ENCODE measurements at places on chromosomes 13 and 19. TPM values are rescaled to one million over a fixed set of nuclear protein-coding genes. Genes with fewer than 3 reads are reported as not detected.

DNA sequence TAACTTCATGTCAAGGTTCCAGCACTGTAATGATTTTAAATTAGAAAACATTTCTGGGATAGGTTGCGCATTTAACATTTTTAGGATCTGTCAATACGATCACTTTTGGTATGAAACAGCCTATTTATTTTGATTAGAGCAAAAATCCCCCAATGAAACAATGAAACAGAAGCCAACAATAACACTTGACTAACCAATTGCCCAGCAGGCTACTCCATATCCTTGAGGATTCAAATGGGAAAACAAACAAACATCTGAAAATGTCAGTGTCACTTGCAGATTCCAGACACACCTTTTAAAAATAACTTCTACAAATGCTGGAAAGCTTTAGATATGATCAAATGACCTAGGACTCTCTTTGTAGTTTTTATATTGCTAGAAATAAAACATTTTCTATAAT is 1412.5 kb upstream of the PRR20A start:
- no peak for DNase-seq

DNA sequence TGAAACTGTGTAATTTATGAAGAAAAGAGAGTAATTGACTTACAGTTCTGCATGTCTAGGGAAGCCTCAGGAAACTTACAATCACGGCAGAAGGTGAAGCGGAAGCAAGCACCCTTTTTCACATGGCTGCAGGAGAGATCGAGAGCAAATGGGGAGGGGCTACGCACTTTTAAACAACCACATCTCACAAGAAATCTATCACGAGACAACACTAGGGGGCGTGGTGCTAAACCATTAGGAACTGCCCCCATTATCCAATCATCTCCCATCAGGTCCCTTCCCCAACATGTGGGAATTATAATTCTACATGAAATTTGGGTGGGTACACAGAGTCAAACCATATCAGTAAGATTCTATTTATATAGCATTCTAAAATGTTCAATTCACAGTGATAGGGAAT is 114.8 kb upstream of the TRPC4 start:
- DNase-seq: no peak

SLC44A2 gene
- total RNA-seq: 58.7 TPM

- no peak for DNase-seq
Observed at GRCh38 chr19:17339088-17339741, 1.9 kb downstream of the GTPBP3 start.

SYT5 gene
- 2.1 TPM for total RNA-seq

DNA sequence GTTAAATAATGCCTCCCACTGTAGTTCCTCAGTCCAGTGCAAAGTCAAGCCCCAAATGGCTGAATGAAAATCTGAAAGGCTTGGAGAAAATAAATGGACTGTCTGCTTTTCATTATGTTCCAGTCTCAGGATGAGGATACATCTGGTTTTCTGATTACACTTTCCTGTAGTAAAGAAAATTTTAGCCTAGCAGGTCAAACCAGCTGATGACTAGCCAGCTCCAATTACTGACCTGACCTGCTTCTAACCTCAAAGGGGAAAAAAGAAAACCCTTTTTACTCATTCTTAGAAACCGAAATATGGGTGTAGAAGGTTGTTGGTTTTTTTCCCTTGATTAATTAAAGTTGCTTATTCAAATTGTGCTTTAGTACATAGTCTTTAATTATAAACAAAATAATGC is 418.4 kb downstream of the EFNB2 start:
- no peak for DNase-seq

DNA sequence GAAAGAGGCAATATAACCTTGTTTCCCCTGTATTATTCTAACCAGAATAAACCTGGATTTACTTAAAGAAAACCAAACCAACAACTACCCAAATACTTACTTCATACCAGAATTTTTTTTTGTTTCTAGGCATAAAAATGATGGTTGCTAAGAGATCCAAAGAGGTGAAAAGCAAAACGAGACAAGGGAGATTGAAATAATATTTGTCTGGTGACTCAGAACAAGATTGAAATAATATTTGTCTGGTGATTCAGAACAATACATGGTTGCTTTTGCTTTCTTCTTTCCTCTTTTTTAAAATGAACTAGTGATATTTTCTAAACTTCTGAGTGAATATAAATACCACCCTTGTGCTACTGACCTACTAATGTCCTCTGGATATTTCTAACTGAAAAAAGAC is 592.9 kb downstream of the KCTD12 start:
- DNase-seq: no peak

TNNI3 gene
- not detected for total RNA-seq

DNA sequence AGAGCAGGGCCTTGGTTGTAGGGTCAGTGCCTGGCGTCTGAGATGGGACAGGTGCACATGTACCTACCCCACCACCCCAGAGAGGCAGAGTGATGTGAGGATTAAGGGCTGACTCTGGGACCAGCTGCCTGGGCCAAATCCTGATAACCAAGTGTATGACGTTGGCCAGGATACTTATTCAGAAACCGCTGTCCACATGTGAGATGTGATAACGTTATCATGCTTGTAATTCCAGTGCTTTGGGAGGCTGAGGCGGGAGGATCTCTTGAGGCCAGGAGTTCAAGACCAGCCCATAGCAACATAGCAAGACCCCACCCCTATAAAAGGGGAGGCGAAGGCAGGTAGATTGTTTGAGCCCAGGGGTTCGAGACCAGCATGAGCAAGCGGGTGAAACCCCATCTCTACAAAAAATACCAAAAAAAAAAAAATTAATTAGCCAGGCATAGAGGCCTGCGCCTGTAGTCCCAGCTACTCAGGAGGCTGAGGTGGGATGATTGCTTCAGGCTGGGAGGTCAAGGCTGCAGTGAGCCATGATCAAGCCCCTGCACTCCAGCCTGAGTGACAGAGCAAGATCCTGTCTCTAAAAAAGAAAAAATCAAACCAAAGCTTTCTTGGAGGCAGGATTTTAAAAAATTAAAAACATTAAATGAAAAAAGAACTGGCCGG is 10.0 kb downstream of the ADGRE5 start:
- no peak for DNase-seq

- peak; percentile 68 for DNase-seq
Observed at GRCh38 chr19:23512151-23512925, 117.1 kb upstream of the ZNF91 start.

NLRP4 gene
- total RNA-seq: not detected

- no peak for DNase-seq
Observed at GRCh38 chr13:102040812-102041211, 361.0 kb downstream of the FGF14 start.

GRCh38 chr13:47281991-47282390 is 385.1 kb upstream of the HTR2A start:
- no peak for DNase-seq

CCL25 gene
- total RNA-seq: not detected

GRCh38 chr19:4673726-4674125 is 3.6 kb upstream of the MYDGF start:
- DNase-seq: no peak

DAND5 gene
- 0.83 TPM for total RNA-seq

DNA sequence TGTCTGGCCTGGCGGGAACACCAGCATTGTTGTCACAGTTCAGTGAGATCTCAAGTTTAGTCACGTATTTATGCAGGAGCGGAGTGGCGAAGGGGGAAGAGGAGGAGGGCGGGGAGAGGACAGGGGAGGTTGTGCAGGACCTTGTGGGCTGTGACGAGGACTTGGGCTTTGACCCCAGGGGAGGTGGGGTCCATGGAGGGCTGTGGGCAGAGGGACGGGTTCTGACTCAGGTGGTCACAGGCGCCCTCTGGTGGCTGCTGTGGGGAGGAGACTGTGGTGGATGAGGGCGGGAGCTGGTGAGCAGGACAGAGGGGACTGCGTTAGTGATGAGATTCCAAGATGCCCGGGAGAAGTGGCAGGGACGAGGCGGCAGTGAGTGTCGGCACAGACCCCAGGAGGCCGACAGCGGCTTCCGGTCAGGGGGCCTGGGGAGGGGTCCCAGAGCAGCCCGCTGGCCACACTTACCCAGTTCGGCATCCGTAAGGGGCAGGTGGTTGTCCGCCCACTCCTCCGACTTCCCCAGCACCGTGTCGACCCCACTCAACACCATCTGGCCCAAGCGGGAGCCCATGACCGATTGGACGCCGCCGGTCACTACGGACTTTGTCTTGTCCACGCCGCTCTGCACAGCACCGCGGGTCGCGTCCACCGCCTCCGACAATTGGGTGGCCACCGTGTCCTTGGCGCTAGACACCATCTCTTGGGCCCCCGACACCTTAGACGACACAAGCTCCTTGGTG is 15.7 kb downstream of the PLIN3 start:
- DNase-seq: no peak

TPM4 gene
- 437 TPM for total RNA-seq

REX1BD gene
- total RNA-seq: 77.7 TPM

CEACAM1 gene
- 1.2 TPM for total RNA-seq

GRCh38 chr19:43984687-43985000 is 656 bp downstream of the ZNF155 start:
- DNase-seq: no peak

DNA sequence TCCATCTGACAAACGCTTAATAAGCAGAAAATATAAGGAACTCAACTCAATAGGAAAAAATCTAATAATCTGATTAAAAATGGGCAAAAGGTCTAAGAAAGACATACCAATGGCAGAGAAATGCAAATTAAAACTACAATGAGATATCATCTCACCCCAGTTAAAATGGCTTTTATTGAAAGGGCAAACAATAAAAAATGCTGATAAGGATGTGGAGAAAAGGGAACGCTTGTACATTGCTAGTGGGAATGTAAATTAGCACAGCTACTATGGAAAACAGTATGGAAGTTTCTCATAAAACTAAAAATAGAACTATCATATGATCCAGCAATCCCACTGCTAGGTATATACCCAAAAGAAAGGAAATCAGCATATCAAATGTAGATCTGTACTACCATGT is 508.8 kb upstream of the GPC6 start:
- no peak for DNase-seq

DNA sequence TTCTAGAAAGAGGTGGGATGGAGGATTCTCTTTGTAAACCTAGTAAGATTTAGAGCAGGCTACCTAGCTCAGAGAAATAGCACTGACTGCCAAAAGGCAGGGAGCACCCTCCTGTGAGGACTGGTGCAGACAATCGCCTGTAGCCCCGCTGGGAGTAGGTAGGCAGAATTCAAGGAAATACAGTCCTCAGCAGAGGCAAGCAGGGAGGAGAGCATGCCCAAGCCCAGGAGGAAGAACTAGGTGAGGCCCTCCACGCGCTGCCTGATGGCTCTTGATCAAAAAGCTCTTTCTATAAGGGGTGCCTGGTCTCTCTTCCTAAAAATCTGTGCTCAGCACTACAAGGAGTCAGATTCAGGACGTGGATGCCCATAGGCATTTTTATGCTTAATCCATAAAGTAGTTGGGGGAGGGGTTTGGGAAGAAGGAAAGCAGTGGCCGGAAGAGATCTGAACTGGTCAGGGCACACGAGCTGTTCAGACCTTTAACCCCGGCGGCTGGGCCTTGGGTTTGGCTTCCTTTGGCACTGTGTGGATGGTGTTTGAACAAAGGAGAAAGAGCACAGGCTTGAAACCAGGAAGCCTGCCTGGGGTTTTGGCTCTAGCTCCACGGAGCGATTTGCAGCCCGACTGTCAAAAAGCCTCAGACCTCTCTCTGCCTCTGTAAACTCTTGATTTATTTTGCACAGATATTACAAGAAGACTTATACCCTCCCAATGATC is 320.6 kb downstream of the FOXO1 start:
- no peak for DNase-seq

- no peak for DNase-seq
Observed at GRCh38 chr13:34720618-34721017, 221.5 kb upstream of the NBEA start.

ZNF763 gene
- total RNA-seq: 7.5 TPM

DNA sequence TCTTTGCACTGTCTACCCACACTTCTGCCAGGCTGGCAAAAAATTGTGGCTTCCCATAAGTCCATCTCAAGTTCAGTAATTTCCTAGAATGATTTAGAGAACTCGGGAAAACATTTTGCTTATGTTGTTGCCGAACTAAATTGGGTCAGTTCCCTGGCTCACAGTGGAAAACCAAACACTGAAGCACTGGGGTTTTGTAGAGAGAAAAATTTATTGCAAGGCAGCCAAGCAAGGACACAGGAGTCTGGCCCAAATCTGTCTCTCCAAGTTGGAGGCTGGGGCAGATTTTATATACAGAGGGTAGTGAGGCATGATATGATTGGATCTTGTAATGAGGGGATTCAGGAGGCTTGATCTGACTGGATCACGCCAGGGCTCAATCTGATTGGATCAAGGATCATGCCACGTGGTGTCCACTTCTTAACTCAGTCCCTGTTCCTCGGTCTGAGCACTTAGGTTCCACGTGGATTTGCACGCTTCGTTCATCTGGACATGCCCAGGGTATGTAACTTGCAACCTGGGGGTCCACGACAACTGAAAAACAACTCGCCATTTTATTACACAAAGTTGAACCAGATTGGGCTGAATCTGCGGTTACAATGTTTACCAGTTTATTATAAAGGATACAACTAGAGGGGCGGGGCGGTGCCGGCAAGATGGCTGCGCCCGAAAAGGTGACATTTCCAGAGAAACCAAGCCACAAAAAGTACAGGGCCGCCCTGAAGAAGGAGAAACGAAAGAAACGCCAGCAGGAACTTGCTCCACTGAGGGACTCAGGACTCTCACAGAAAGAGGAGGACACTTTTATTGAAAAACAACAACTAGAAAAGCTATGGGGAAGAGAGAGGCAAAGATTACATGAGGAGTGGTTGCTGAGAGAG is 7.3 kb downstream of the CD209 start:
- DNase-seq: no peak

LIN37 gene
- 14.0 TPM for total RNA-seq

DNA sequence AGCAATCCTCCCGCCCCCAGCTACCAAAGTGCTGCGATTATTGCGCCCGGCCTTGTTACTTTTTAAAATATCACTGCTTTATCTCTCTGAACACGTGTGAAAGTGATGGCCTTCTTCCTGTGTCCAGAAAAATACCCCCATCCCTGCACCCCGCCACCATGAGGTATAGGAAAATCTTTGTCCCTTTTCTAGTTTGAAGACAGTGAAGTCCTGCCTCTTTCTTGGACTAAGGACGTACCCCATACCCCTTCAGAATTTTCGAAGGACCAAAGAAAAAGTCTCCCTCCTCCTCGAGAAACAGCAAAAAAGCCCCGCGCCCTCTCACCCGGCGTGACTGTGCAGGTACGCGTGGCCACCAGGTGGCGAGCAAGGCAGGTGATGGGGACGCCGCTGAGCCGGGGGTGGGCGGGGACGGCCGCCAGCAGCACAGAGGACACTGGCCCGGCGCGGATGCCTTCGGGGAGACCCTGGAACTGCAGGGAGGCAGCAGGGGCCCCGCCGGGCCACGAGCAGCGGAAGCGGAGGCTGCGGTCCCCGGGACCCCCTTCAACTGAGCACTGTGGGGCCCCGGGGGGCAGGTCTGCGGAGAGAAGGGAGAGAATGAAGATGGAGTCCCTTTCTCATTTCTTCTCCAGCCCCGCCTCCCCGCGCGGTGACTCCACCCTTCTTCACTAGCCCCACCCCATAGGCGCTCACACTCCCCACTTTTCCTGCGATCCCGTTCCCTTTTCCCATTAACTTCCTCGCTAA is 3.2 kb downstream of the VSIG10L start:
- DNase-seq: peak; percentile 97

GRCh38 chr13:66087269-66087710 is 1142.8 kb downstream of the PCDH9 start:
- no peak for DNase-seq
